Amygdala (tissue), 56 donors: ENCODE measurements at places on chromosomes 2 and 18.

- DNase-seq = no peak
Measured at GRCh38 chr18:64409511-64409910, 260.6 kb upstream of the LINC00305 start.

DNA sequence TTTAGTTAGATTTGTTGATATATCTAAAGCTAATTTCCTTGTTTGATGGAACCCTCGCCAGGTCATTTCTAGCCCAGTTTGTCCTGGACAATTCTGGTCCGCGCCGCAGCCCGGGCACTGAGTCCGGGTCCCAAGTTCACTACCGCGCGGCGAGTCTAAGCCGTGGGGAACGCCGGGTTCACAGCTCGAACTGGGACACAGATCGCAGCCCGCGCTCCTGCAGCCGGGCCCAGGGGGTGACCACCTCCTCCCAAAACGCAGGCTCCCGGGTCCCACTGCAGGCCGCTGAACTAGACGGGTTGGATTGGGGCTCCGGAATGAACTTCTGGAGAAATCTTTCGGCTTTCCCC lies 681 bp downstream of the ACADL start:
- DNase-seq = no peak

DNA sequence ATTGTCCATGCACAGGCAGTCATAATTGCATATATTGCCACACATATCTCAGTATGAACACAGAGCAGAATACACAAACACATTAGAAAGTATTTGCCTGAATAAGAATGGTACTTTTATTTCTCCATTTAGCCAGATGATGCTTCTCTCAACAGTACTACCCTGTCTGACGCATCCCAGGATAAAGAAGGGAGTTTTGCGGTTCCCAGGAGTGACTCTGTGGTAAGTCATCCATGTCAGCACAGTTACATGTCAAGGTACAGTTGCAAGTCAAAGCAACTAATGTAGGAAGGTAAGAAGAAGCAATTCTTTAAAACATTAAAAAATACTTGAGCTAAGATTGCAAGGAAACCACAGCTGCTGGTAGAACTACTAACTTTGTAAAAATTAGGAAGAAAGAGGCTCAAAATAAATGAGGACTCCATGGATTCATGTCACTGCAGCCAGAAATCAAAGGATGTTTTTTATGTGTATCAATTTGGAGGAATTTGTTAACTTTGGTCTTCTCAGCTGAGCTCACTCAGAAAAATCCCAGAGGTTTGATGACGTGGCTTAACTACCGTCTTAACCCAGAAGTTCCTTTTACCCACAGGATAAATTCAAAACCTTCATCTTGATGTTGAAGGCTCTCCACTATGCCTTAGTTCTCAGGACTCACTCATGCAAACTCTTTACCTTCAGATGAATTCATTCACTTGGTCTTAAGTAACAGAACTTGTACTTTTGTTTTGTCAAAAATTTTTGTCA lies 130.3 kb downstream of the ARHGAP28 start:
- DNase-seq = no peak

- DNase-seq = no peak
Measured at GRCh38 chr2:119112770-119113488, 45.6 kb downstream of the C1QL2 start.

DNA sequence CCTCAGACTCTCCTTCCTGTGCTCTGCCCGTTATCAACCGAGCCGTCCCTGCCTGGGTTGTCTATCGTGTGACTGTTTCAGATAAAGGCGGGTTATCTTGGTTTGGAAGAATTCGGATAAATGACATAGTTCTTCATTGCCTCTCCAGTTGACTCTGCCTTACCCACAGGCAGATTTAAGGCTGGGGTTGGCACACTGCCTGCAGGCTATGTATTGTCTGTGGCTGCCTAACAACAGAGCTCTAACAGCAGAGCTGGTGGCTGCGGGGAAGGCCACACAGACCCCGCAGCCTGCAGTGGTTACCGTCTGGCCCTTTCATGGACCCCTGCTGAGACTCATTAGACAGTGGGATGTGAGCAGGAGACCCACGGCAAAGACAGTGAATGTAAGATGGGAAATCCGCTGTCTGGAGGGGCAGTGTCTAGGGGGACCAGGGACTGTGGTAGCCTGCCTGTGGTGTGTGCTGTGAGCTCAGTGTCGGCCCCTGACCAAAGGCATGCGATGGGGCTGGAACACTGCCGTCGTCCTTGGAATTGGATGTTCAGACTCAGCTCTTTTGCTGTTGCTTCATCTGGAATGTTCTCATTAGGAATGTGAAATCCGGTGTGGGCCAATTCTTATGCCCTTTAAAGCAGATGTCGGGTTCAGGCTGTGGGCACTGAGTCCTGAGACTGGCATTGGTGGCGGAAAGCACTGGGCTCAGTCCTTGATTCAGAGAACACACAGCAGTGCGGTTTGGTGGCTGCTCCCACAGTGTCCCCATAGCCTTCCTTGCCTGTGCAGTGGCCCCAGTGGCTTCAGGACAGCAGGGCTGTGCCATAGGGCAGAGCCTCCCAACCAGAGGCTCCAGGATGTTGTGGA lies 44.5 kb downstream of the SH3RF3 start:
- DNase-seq = no peak

GRCh38 chr2:34372967-34373366 lies 773.9 kb upstream of the FAM98A start:
- no peak for DNase-seq

GRCh38 chr2:28423856-28424605 lies 31.4 kb downstream of the FOSL2 start:
- DNase-seq = no peak

- DNase-seq = no peak
Measured at GRCh38 chr2:75431763-75432162, 129.0 kb downstream of the EVA1A start.

DNA sequence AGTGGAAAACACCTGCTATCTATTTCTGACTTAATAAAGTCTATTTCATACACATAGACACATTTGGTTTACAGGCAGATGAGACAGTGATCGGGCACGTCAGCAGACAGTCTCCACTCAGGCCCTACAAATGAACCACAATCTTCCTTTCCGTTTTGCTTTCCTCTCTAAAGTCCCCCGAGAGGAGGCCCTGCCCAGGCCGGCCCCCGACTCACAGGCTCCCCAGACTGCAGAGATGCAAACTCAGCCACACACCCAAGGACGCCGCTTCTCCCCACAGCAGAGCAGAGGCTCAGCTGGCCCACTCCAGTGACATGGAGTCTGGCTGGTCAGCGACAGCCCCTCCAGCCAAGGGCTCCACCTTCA lies 9.3 kb upstream of the MTERF4 start:
- no peak for DNase-seq

DNA sequence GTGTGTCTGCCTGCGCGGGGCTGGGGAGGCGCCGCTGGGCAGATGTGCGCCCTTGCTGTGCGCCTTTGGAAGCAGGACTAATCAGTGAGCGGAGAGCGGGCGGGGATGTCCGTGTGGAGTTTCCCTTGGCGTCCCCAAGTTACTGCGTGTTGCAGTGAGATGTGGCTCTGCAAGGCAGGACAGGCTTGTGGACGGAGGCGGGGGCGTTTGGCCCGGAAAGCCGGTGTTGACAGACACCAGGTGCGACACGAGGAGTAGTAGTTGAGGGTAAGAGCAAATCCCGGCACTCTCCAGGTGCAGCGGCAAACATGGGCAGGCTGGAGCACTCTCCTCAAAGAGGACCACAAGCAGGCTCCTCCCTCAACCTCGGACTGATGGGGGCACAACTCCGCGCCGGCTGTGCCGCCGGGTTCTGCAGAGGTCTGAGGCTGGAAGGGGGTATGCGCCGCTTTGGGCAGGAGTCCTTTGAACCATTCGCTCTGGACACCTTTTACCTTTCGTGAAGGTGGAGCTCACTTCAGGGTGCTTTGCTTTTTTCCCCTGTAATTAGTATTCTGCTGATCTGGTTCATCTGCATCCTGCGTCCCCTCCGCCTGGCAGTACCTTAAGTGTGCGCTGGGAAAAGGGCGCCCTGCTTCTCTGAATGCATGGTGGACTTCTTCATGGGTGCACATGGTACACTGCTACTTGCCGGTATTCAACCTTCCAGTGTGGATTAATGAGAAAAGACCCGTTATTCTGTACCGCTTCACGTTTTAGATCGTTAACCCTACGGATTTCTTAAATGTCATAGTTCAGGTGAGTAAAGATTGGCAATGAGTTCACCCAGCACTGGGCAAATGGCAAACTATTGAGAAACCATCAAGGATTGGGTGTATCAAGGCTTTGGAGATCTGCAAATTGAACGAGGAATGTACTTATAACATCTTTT lies 608 bp downstream of the CDH7 start:
- DNase-seq = no peak

- no peak for DNase-seq
Measured at GRCh38 chr2:102224824-102225739, 38.3 kb downstream of the IL1RL2 start.

- no peak for DNase-seq
Measured at GRCh38 chr2:68411397-68412126, 46.5 kb downstream of the PLEK start.

DNA sequence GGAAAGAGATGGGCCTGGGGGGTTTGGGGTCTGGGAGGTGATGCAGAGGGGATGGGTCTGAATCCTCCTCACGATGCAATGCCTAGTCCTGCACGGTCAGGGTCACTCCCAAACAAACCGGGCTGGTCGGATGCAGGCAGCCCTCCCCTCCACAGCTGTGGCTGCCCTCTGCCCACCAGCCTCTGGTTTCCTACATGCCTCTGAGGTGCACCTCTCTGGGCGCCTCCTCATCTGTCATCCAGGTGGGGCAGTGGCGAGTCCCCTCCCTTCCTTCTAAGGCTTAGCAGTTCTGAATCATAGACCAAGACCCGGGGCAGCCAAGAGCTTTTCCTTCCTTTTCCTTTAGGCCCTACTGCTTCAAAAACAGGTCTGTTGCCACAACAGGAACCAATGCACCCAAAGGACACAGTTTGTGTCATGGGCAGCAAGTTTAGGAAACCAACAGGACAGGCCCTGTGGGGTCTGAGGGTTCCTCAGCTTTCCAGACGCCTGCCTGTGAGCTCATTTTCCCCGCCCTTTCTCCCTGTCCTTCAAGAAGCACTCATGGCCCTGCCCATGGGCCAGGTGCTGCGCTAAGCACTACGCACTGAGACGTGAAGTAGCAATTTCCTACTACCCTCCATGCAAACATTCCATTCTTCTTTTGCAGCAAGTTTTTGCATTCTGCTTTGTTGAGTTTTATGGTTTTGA lies 6.5 kb upstream of the MAL start:
- DNase-seq = no peak

- no peak for DNase-seq
Measured at GRCh38 chr18:25284281-25284680, 67.7 kb downstream of the ZNF521 start.

DNA sequence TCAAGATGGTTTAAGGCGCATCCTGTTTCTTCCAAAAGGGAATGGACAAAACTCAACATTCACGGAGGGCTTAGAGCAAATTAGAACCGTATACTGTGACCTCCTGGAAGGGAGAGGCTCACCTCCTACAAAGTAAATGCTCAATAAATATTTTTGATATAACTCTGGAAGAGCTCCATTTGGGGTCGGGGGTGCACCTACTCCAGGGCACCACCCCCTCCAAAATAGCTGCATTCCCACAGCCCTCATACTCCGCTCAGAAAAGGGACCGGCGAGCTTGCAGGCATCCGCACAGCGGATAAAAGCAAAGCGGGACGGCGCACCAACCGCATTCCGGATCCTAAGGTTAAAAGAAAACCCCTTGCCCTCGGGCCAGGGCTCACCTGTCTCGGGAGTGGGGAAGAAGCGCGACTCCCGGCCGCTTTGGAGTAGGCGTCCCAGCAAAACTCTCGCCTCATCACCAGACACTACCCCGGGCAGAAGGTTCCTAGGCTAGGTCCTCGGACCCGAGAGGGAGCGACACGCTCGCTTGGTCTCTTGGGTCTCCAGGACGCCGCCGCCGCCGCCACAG lies 378 bp downstream of the WDPCP start:
- no peak for DNase-seq

GRCh38 chr2:25788457-25788856 lies 89.8 kb downstream of the ASXL2 start:
- DNase-seq = no peak

DNA sequence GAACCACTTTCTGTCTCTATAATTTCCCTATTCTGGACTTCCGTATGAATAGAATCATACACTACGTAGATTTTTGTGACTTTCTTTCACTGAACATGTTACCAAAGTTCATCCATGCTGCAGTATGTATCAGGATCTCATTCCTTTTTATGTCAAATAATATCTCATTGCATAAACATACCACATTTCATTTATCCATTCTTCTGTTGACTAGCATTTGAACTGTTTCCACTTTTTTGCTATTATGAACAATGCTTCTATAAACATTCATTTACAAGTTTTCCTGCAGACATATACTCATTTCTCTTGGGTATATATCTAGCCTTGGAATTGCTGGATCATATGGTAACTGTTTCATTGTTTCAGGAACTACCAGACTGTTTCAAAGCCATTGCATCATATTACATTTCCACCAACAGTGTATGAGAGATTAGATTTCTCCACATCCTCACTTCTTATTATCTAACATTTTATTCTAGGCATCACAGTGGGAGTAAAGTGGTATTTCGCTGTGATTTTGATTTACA lies 186.2 kb downstream of the DYM start:
- no peak for DNase-seq

DNA sequence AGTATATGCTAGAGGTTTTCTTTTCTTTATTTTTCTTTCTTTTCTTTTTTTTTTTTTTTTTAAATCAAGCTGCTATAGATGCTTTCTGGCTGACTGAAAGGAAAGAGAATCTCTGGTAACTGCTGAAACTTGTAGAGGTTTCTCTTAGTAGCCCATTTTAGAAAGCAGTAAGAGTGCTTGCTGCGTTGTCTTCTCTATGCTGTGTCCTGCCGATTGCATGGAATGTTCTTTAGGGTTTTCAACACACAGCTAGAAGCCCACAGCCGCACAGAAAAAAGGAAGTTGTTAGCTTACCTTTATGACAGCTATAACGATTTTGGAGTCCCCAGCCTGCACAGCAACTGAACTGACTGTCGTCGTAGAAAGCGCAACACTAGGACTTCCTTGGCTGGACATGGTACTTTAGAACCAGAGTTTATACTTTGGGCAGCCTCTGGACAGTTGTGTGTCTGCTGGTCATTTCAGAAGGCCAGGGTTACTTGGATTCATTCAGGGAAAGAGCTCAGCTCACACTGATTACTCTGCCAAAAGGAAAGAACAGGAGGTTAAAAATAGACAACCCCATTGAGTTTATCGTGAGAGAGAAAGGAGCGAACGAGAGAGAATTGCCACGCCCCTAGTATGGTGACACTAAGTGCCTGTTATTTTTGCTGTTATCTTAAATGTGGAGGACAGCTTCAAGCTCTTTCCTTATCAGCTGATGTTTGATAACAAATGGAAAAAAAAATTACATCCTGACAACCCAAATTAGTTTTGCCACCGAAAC lies at the start of gene CCDC141:
CCDC141 (minus strand) TSS at position 592 of the 766 bp plus-strand sequence; CDS start at position 396, 196 bp downstream.
- no peak for DNase-seq

- no peak for DNase-seq
Measured at GRCh38 chr18:28511413-28511821, 334.5 kb upstream of the CDH2 start.

- DNase-seq = no peak
Measured at GRCh38 chr2:15765211-15765610, 173.5 kb downstream of the DDX1 start.

DNA sequence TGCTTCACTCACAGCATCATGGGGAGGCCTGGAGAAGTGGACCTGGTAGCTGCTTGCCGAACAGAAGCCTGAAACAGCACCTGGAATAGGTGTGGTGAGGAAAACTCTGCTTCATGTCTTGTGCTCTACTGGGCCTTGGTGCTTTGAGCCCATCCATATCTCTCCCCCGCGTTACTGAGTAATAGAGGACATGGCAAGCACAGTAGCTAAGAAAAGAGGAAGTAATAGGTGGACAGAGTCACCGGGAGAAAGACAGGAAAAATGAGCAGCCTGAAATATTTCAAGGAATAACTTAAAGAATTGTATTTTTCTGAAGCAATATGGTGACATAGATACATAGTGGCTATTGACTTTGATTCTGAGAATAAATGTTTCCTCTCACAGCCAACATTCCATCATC lies 14.0 kb upstream of the HNMT start:
- DNase-seq = no peak
